SK-MEL-5 (cell line): ENCODE measurements at places on chromosomes 6 and 20. TPM values are rescaled to one million over a fixed set of nuclear protein-coding genes. Genes with fewer than 3 reads are reported as not detected.

The FAM162B gene
- total RNA-seq = not detected in 2 replicates

The NKX2-2 gene
- 0.13 TPM in 1 of 2 replicates, not detected in the other for total RNA-seq

The RAET1E gene
- not detected in 2 replicates for total RNA-seq

The ENPP3 gene
- total RNA-seq = 0.66 and 1.5 TPM in 2 replicates

The ACAT2 gene
- 13.8 and 14.7 TPM in 2 replicates for total RNA-seq

The RIMS1 gene
- total RNA-seq = not detected in 2 replicates

The SIRPD gene
- not detected in 2 replicates for total RNA-seq

The SLC22A16 gene
- not detected in 2 replicates for total RNA-seq
